Pancreas (tissue), 10 donors: ENCODE measurements at places on chromosomes 3 and 15. TPM values are rescaled to one million over a fixed set of nuclear protein-coding genes. Genes with fewer than 3 reads are reported as not detected.

DNA sequence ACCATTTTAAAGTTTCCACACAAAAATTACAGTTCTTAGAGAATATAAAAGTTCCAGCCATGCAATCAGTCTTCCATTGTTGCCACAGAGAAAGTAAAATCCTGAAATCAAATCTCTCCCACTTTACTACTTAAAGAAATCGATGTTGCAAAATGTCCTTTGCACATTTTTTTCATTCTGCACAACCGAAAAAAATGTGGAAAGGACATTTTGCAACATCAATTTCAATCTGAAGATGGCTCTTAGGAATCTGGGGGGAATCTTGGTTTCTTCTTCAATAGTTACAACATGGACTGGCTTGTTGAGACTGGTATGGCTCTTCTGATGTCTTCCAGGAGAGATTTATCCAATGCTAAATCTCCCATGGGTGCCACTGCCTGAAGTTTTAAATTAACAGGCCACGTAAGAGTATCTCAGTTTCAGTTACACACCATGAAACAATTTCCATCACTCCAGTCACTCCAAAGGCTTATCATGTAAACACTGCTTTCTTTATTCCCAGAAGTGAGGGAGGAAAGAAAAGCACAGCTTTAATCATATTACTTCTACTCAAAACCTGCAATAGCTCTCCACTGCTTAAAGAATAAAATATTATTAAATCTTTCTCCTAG lies 55.8 kb upstream of the CTNNB1 start:
- no peak for DNase-seq
- H3K4me1 ChIP-seq: no peaks in the 10 kb centered on the region
- no peaks in the 10 kb centered on the region for H3K27me3 ChIP-seq
- no peak overlapping the region for H3K27ac ChIP-seq
- H3K36me3 ChIP-seq: no peaks in the 10 kb centered on the region

DNA sequence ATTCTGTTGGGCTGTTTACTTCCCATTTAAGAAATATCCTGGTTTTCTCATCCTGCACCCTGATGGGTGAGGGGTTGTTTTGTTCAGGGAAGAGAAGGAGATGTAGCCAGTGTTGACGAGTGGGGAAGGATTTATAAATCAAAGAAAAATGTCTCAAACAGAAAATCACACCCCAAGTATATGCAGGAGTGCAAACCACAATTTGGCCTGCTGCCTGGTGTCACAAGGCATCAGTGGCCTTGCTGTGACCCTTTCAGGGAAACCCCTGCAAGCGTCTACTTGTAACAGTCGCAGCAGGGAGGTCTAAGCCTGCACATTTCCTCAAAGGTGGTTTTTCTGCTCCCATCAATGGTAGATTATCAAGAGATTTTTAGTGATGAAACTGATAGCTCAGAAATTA lies 132.6 kb upstream of the LRRN1 start:
- no peaks in the 10 kb centered on the region for H3K27me3 ChIP-seq
- H3K36me3 ChIP-seq: no peaks in the 10 kb centered on the region
- no peak overlapping the region for H3K27ac ChIP-seq
- H3K4me3 ChIP-seq: no peak overlapping the region
- no peaks in the 10 kb centered on the region for H3K4me1 ChIP-seq
- DNase-seq: no peak

DNA sequence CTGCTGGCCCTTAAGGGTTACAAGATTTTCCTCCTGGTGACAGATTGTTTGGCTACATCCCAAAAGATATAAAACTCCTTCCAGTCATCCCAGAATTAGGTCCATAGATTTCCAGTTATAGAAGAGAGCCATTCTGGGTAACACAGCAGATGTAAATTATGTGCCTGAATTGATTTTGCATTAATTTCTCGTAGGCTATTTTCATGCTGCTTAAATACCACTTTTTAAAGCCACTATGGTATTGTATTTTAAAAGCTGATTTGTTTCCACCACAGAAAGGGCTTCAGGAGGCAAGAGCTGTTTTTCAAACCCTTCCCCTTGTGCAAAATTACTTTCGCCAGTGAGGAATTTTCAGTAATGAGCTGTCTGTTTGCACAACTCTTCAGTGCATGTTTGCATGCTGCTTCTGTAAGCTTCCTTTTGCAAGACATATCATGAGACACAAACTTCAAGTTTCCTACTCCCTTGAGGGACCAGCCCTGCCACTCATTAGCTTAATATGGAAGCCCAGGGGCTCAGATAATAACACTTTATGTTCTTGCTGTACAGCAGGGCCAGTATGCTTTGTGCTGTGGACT lies 105.4 kb upstream of the TNIK start:
- no peaks in the 10 kb centered on the region for H3K4me1 ChIP-seq
- no peak overlapping the region for H3K4me3 ChIP-seq
- no peaks in the 10 kb centered on the region for H3K27me3 ChIP-seq
- no peak overlapping the region for H3K27ac ChIP-seq
- no peaks in the 10 kb centered on the region for H3K36me3 ChIP-seq
- no peak for DNase-seq

DNA sequence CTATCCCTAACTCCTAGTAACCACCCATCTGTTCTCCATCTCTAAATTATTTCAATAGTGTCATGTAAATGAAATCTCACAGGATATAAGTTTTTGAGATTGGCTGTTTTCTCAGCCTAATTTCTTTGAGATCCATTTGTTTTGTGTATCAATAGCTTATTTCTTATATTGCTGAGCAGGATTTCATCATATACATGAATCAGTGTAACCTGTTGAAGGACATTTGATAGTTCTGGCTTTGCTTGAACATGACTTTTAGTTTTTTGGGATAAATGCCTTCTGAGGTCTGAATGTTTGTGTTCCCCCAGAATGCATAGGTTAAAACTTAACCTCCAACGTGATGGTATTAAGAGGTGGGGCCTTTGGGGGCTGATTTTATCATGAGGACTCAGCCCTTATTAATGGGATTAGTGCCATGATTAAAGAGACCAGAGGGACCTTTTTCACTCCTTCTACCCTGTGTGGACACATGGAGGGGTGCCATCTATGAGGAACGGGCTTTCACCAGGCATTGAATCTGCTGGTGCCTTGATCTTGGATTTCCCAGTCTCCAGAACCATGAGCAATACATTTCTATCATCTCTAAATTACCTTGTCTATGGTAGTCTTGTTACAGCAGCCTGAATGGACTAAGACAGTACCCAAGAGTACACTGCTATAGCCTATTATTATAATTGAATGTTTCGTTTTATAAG lies 118.3 kb downstream of the FNDC3B start:
- H3K27ac ChIP-seq: no peak overlapping the region
- H3K27me3 ChIP-seq: no peaks in the 10 kb centered on the region
- no peak overlapping the region for H3K4me3 ChIP-seq
- DNase-seq: no peak
- H3K4me1 ChIP-seq: peaks cover 30% of the 10 kb centered on the region
- H3K36me3 ChIP-seq: no peaks in the 10 kb centered on the region

CCK gene
- 0.22 TPM for total RNA-seq

GRCh38 chr3:94862703-94863102 lies 799.8 kb downstream of the NSUN3 start:
- DNase-seq: no peak
- H3K27ac ChIP-seq: no peak overlapping the region

DNA sequence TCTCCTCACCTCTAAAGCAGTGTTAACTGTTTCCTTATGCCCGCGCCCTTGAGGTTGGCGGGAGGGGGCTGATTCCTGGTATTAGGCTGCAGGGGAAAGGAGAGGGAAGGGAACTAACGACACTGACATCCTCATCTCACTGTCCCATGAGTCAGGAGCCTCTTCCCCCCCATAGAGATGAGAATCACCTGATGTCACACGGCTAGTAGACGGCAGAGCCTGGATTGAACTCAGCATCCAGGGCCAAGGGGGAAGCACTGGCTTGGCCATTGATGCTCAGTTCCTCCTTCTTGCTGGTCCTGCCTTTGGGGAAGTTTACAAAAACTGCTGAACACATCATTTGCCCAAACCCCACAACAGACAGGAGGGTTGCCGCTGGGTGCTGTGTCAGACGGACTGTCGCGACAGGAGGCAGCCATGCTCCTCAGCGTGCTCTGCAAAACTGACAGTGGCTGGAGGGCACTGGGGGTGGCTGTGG lies 38.5 kb downstream of the IDH2 start:
- H3K36me3 ChIP-seq: peaks cover 15% of the 10 kb centered on the region
- H3K4me1 ChIP-seq: peaks cover 36% of the 10 kb centered on the region
- peak overlapping the region; percentile 63 for H3K27ac ChIP-seq
- H3K4me3 ChIP-seq: no peak overlapping the region

DNA sequence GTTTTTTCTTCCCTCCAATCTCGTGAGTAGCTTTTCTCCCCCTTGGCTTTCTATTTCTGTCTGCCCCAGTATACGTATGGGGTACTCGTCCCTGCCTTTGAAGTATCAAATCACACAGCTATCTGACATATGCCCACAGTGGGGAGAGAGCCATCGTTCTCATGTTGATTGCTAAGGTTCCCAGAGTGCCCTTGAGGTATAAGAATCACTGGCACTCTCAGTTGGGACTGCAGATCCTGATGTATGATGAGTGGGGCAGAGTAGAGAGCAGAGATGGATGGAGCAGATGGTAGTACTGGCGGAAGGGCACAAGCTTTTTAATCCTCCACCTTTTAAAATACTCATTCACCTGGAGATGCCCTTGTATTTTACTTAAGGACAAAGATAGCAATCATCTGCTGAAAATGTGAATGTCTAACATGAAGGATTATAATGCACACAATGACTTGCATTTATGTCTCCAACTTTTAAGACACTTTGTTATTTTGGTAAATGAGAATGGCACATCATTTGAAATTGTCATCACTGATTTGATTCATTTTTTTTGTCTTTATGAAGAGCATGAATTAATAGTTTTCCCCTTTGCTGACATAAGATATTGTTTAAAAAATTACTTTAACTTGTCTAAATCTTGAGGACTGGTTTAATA lies 239.6 kb downstream of the NR1D2 start:
- H3K27ac ChIP-seq: no peak overlapping the region
- H3K27me3 ChIP-seq: no peaks in the 10 kb centered on the region
- H3K4me3 ChIP-seq: no peak overlapping the region
- H3K36me3 ChIP-seq: no peaks in the 10 kb centered on the region
- no peaks in the 10 kb centered on the region for H3K4me1 ChIP-seq

DNA sequence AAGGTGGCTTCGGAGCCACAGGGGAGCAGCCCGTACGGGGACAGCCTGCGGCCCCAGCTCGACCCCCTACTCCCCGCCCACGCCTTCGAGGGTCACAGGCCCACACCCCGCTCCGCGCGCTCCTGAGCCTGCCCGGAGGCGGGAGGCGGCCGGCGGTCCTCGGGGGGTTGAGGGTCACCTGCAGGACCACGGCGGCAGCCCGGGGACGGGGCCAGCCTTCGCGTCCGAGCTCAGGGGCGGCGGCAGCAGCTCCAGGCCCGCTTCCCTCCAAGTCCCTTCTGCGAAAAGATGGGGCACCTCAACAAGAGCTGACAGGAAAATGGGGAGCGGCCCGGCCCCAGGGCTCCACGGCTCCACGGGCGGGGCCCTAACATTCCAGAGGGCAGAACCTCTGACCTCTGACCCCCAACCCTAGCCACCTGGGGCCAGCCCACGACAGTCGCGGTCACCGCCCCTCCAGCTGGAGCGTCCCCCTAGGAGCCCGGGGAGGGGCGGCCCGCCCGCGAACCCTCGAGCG lies 428 bp downstream of the LYSMD4 start:
- no peaks in the 10 kb centered on the region for H3K4me1 ChIP-seq
- DNase-seq: no peak
- peak overlapping the region; percentile 98 for H3K4me3 ChIP-seq

- H3K4me1 ChIP-seq: no peaks in the 10 kb centered on the region
- no peak for DNase-seq
Observed at GRCh38 chr3:62688050-62688449, 187.2 kb downstream of the CADPS start.

DNA sequence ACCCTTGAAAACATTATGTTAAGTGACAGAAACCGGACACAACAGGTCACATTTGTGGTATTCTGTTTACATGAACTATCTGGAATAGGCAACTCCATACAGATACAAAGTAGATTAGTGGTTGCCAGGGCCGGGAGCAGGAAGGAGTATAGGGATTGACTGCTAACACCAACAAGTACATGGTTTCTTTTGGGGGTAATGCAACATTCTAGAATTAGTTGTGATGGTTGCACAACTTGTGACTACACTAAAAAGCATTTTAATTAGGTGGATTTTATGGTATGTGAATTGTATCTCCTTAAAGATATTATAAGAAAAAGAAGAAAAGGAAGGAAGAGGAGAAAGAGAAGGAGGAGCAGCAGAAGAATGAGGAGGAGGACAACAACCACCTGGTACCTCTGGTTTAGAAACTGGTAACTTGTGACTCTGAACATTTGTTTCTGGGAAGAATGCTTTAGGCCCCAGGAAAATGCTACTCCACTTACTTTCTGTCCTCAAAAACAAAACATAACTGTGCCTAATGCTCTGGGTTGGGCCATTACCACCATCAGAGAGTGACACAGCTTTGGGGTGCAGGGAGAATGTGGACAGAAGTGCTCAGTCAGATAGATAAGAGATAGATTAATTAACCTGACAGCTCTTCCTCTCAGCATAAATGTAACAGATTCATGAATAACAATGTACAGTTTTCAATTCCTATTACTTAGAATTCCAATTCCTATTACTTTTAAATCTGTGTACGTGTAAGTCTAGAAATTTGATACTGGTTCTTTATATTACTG lies 20.3 kb downstream of the SETMAR start:
- no peaks in the 10 kb centered on the region for H3K4me1 ChIP-seq
- no peaks in the 10 kb centered on the region for H3K36me3 ChIP-seq
- H3K27ac ChIP-seq: no peak overlapping the region
- no peak overlapping the region for H3K4me3 ChIP-seq
- DNase-seq: no peak
